ENCODE measurements at places on chromosomes 4 and X. TPM values are rescaled to one million over a fixed set of nuclear protein-coding genes. Genes with fewer than 3 reads are reported as not detected.

DNA sequence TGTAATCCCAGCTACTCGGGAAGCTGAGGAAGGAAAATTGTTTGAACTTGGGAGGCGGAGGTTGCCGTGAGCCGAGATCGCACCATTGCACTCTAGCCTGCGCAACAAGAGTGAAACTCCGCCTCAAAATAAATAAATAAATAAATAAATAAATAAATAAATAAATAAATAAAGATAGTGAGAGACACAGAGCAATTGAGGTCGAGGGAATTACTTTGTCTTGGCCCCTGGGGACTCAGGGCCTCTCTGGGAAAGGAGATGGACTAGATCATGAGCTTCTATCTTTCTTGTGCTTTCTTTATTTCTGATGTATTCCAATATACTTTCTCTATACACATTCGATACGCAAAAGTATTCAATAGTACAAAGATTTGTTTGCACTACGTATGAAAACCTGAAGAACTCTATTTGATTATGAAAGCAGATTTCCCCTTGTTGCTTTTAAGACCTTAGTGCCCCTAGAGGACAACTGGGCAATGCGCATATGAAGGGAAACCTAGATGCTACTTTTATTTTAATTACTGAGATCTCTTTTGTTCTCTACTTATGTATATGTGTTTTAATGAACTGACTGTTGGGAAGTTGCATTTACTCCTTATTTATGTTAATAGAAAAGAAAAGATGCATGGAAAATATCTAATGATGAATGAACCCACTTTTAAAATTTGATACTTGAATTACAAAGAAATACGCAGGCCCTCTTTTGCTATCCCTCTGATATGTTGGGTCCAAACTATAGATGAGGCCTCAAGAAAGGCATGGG lies 12.8 kb upstream of the ELOVL6 start:
- no peak for DNase-seq

GRCh38 chr4:25837107-25837506 lies 25.7 kb downstream of the SEL1L3 start:
- no peak for DNase-seq

GRCh38 chr4:10123227-10124101 lies 6.9 kb upstream of the WDR1 start:
- DNase-seq = no peak

DNA sequence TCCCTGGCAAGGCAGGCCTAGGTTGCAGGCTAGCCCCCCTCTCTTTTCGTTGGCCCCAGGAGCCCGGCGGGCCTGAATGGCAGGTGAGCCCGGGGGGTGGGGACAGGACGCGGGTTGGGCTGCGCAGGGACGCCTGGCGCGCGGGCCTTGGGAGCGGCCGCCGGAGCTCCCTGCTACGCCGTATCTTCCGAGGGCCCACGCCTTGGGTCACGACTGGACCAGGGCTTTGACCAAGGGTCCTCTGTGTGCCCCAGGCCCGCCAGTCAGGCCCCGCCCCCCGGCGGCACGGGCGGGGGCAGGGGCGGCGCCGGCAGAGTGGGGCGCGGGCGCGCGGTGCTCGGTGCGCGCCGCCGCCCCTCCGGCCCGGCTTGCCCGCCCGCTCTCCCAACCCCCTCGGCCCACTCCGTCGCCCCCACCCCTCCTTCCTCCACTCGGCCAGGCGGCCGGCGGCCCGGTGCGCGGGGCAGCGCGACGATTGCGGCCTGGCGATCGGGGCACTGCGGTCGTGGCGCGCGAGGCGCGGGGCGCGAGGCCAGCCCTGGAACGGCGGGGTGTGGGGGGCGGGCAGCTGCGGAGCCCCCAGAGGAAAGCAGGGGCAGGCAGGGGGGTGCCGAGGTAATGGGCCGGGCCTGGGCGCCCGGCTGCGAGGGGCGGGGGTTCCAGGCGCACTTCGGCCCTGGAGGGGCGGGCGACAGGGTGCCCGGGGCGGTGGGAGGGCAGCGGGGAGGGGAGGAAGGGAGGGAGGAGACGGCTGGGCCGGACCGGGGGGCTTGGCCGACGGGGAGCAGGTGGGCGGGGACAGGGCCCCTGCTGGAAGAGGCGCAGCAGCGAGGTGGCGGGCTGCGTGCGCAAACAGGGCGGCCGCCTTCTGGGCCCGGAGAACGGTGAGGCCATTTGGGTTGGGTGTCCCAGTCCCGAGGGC lies at the start of gene PRRG3:
TSS of gene PRRG3 (plus strand) at position 798 of the 922 bp plus-strand sequence. CDS start 3,357 bp downstream, outside the sequence.
- peak; percentile 83 for DNase-seq

DNA sequence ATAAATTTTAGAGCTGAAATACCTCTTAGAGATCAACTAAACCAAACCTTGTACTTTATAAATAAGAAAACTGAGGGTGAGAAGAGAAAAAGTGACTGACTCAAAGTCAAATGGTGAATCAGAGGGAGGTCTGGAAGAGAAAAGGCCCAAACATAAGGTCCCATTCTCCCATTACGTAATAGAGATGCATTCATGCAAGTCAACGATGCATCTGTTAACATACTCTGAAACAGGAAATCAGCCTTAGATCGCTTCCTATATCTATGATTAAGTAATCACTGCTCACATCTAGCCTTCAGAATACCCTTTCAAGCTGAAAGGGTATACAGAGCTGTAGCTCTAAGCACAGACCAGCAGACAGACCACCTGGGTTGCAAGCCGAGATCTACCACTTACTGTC lies 6.5 kb downstream of the RNF150 start:
- no peak for DNase-seq

DNA sequence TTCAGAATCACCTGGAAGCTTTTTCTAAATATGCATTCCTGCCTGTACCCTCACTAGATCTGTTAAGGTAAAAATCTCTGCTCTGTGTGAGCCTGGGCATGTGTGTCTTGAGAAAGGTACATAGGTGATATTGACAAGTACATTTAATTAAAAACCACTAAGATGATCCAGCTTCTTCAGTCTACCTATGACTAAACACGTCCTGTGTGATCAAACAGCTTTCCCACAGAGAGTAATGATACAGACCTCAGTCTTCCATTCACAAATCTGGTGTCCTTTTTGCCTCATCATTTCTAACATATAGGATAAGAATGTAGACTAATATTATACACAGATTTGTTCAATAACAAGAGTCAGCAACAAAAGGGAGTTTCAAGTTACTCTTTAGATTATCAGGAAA lies 42.6 kb downstream of the GALNT7 start:
- no peak for DNase-seq

DNA sequence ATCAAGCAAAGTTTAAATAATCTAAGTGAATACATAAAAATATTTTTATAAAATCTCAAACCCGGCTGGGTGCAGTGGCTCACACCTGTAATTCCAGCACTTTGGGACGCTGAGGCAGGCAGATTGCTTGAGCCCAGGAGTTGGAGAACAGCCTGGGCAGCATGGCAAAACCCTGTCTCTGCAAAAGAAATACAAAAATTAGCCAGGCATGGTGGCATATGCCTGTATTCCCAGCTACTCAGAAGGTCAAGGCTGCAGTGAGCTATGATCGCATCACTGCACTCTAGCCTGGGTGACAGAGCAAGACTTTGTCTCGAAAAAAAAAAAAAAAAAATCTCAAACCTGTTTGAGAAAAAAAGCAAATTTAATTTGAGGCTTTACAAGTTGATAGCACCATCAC lies 96.9 kb upstream of the GPR34 start:
- no peak for DNase-seq

DNA sequence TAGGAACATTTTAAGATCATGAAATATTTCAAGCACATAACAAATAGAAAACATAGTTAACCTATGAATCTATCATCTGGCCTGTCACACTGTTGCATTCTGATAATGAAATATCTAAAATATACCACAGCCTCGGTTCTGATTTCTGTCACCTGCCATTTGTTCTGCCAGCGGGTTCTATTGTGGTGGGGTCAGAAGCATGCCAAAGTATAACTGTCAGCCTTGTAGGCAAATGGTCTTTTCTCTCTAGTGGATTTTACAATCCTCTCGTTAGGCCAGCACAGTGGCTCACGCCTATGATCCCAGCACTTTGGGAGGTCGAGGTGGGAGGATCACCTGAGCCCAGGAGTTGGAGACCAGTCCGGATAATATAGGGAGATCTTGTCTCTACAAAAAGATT lies 47.9 kb downstream of the HTRA3 start:
- DNase-seq = peak; percentile 40

The DHRSX gene
- total RNA-seq = 13.1 TPM

DNA sequence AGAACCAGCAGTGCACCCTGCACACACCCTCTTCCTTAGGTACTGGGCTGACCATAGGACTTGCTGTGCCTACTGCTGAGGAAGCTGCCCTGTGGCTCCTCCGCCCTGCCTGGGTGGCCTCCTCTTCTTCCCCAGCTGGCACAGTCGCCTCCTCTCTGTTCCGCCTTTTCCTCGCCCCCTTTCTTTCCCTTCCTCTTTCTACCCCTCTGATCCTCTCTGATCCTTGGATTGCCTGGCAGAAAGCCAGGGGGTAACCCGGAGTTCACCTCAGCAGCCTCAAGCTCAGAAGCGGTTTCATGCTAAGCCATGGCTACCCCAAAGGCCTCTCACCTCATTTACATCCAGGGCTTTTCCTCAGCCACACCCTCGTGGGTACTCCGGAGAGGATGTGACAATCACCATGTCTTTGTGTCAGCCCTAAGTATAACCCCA lies 136.2 kb downstream of the SMIM20 start:
- DNase-seq = peak; percentile 88

DNA sequence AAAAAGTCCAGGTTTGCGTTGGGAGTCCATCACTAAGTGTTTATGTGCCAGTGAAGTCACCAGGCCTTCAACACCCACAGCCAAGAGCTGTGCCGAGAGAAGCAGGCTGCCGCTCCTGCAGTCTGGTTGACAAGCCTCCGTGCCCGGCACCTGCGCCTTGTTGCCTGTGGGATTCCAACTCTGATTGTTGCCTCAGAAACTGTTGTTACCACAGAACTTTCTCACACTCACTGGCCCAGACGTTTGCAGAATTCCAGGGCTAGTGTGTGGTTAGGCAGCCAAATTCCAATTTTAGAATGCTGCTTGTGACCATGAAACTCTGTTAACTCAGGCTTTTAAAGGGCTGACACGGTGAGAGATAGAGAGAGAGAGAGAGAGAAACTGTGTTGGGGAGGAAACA lies 119.5 kb upstream of the LIMCH1 start:
- no peak for DNase-seq

The REPS2 gene
- total RNA-seq = 10.8 TPM

DNA sequence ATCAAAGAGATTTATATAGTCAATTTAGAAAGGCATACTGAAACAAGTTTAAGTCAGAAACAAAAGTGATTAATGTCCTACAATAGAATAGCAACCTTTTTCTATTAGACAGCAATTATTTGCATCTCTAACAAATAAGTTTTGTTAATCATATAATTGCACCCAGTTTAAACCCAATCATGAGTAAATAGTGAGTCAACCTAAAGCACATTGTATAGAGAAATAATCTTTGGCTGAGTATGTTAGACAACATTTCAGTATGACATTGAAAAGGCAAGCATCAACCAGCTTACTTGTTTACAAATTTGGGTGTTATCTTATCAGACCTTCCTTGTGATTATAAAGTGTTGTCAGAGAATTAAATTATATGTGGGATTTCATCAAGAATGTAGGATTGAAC lies 209.5 kb downstream of the IL15 start:
- DNase-seq = no peak

DNA sequence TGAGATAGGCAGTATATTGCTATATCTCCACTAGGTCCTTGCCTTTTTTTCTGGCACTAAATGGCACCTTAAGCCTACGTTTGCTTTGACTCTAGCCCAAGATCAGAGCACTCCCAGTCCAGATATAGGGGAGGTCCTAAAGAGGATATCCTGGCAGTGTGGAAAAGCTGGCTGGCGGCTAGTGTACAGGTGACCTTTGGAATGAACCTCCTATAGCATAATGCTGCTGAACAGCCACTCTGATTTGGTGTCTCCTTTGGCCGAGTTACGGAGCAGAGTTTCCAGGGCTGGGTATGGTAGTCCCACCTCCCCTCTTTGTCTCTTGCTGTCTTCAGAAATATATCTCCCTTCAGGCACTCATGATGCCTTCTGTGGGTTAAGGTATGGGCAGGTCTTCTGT lies 53.9 kb downstream of the PHEX start:
- DNase-seq = no peak

DNA sequence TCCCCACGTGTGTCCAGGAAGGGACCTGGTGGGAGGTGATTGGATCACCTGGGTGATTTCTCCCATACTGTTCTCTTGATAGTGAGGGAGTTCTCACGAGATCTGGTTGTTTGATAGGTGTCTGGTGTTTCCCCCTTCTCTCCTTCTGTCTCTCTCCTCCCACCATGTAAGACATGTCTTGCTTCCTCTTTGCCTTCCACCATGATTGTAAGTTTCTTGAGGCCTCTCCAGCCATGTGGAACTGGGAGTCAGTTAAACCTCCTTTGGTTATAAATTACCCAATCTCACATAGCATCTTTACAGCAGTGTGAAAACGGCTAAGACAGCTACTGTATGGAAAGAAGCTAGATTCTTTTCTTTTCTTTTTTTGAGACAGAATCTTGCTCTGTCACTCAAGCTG lies 21.6 kb upstream of the FGG start:
- no peak for DNase-seq

The MTTP gene
- total RNA-seq = not detected

- DNase-seq = no peak
These were observed 47.4 kb downstream of the FGF2 start for GRCh38 chr4:122873821-122874593.

- DNase-seq = peak; percentile 56
These were observed 1.8 kb downstream of the SH3BP2 start for GRCh38 chr4:2794486-2795299.

DNA sequence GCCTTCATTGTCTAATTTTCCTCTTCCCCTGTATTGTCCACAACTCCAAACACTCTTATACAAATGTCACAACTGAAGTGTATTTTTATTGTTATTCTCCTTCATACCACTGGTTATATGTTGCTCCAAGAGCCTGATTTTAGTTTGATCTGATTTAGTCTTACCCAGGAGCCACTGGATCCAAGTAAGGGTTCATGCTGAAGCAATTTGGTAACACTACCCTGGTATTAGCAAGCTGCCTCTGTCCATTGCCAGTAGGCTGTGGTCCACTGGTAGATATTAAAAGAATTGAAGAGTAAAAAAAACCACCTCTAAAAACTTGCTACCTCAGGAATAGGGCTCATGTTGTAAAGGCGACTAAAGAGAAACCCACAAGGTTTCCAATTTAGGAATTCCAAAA lies 41.2 kb downstream of the AMOT start:
- no peak for DNase-seq

The XK gene
- total RNA-seq = 2.5 TPM

- DNase-seq = peak; percentile 76
These were observed 20.4 kb downstream of the TMEM271 start for GRCh38 chr4:555566-556275.

GRCh38 chr4:82968972-82969371 lies 41.7 kb downstream of the LIN54 start:
- DNase-seq = no peak

- DNase-seq = no peak
These were observed 2.6 kb downstream of the ARHGAP24 start for GRCh38 chr4:85477534-85477933.

The KLF8 gene
- total RNA-seq = 48.1 TPM

DNA sequence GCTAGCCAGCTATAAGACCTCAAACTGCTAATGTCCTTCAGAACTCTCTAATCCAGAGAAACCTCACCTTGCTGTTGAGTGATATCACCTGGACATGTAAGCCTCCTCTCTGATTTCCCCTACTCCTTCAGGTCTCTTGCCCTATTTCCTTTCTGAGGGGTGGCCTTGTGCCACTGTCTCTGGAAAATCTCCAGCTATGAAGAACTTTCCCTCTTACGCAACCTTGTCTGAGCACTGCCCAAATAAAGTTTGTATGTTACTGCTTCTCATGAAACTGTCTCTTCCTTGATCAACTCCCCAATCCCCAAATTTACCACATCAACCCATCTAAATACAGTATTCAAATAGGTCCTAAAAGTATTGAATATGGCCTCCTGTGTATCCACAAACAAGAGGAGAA lies 53.5 kb upstream of the VEGFD start:
- DNase-seq = no peak

GRCh38 chr4:98260047-98260578 lies 1.1 kb upstream of the RAP1GDS1 start:
- DNase-seq = peak; percentile 88

Data from lower leg skin (tissue), 4 donors.